ENCODE measurements at places on chromosomes 2 and 18.

DNA sequence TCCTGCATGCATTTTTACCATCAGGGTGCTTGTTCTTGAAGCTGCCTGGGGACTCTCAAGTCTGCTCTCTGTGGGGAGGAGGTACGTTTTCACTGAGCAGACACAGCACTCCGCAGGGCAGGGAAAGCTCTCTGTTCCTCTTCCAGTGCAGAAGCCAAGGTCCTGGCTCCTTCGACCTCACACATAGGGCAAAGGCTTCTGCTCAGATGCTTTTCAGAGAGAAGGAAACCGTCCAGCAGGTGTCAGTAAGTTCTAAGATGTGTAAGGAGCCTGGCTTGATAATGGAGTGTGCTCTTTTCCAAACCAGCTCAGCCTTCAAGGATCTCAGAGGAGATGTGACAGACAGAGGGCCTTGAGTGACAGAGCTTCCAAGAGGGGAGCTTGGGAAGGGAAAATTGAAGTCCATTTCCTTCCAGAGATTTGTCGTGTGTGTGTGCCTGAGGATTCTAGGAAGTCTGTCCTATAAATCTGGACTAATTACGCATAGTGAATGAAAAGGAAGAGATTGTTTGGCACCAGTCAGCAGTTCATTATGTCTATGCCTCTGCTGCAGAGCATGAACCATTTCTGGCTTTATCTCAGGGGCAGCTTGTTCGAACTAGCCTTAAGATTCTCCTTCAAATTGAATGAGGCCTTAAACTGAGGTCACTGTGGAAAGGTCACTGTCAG is 67.3 kb upstream of the UPP2 start:
- peak; percentile 76 for DNase-seq

- no peak for DNase-seq
These were observed 290.4 kb upstream of the ZC3H15 start for GRCh38 chr2:186195696-186196095.

DNA sequence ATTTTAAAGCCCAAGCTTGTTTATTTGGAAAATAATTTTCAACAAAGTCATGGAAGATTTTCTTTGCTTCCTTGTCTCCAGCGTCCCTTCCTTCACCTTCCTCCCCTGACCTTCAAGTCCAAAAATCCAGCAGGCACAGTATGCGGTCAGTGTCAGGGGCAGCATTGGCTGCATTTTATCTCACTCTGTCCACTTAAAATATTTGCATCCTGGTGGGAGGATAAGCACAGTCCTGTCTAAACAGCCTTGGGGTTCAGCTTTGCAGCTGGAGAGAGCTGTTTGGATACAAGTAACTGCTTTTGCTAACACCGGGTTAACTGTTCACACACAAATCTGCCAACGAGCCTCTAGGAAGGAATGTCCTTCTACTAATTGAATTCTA is 318.1 kb downstream of the PDE11A start:
- peak; percentile 11 for DNase-seq

DNA sequence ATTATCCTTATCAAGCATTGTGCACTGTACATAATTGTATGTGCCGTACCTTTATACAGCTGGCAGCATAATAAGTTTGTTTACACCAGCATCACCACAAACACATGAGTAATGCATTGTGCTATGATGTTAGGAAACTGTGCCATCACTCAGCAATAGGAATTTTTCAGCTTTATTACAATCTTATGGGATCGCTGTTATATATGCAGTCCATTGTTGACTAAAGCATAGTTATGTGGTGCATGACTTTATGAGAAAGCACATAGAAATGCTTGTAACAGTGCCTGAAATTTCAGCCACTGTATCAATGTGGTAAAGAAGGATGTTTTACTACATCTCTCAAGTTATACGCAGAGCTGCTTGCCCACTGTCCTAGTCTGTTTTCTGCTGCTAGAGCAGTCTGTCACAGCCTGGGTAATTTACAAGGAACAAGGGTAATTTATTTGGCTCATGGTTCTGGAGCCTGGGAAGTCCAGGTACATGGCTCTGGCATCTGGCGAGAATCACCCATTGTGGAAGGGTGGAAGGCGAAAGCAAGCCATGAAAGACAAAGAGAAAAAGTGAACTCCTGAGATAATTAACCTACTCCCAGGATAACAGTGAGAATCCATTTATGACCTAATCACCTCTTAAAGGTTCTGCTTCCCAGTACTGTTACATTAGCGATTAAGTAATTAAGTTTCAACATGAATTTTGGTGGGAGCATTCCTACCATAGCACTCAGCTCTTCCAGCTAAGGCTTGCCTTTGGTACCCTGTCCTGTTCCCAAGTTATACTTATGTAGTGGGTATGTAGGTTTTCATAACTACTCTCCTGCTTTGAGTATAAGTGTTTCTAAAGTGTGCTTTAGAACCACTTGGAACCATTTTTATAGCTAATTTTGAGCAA is 4.6 kb downstream of the MAP3K20 start:
- no peak for DNase-seq

All from ELF-1 (cell line).